ENCODE measurements at places on chromosomes 4 and X.

- no peak for DNase-seq
Observed at GRCh38 chrX:13142891-13143290, 98.5 kb upstream of the FAM9C start.

GRCh38 chrX:132022198-132022966 lies 720 bp upstream of the STK26 start:
- DNase-seq, result no peak

- no peak for DNase-seq
Observed at GRCh38 chr4:84379917-84380641, 119.0 kb downstream of the NKX6-1 start.

DNA sequence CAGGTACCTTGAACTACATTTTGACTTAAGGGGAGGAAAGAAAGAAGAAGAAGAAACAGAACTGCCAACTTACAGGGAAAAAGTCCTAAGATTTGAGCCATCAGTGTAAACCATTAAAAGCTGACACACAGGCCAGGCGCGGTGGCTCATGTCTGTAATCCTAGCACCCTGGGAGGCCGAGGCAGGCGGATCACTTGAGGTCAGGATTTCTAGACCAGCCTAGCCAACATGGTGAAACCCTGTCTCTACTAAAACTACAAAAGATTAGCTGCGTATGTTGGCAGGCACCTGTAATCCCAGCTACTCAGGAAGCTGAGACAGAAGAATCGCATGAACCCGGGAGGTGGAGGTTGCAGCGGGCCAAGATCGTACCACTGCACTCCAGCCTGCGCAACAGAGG lies 389.7 kb upstream of the FAM241A start:
- no peak for DNase-seq

DNA sequence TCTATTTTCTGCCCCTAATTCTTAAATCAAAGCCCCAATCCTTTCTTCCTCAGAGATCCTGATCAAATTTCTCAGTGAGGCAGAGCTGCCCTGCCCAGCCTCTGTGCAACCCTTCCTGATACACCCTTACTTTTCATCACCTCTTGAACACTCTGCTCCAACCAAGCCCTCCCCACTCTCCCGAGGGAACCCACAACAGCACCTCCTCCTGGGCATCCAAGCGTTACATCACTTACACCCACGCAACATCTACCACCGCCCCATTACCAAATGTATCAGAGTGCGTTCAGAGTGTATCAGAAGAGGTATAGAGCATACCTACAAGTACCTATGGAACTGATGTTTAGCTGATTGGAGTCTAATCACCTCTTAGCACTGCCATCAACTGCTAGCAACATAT lies 186.5 kb downstream of the RAP1GDS1 start:
- DNase-seq, result no peak

DNA sequence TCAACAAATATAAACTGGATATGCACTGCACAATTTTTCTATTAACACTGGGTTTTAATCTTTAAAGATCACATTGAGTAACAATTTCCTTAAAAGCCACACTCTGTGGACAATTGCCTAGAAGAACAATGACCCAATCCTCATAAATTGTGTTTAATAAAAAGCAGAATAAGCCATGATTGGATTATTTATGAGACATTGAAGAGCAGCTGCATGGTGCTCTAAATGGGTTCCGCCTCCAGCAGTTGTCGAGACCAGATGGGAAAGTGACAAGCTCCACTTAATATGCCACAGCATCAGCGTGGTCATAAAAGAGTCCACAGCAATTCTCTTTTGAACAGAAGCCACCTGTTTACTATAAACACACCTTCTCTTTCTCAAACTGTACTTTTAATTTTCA lies 635.2 kb upstream of the FRG1 start:
- no peak for DNase-seq

GRCh38 chrX:107484002-107484726 lies 34.7 kb downstream of the FRMPD3 start:
- no peak for DNase-seq

Data from stimulated activated CD8-positive, alpha-beta memory T cell treated with anti-CD3 and anti-CD28 coated beads, Interleukin-15, amount 100 ng/mL, for 24 hours (primary cell).